CD4-positive, CD25-positive, alpha-beta regulatory T cell (primary cell): ENCODE measurements at places on chromosomes 11 and 22. TPM values are rescaled to one million over a fixed set of nuclear protein-coding genes. Genes with fewer than 3 reads are reported as not detected.

GRCh38 chr22:30918761-30919160, 49.8 kb downstream of the MORC2 start:
- DNase-seq: no peak

MISFA gene
- total RNA-seq: 1.1 TPM

TYR gene
- total RNA-seq: not detected

DNA sequence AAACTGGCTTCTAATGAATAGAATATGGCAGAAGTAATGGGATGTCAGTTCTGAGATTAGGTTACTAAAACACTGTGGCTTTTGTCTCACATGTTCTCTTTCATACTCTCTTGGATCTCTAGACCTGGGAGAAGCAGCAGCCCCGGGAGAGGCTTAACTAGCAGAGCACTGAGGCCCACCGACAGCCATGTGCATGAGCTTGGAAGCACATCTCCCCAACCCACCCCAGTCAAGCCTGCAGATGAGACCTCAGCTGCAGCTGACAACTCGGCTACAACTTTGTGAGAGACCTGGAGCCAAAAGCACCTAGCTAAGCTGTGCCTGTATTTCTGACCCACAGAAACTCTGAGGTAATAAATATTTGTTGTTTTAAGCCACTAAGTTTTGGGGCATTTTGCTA, 100.8 kb downstream of the TRIM29 start:
- DNase-seq: no peak

GRCh38 chr11:69086152-69087132, 37.7 kb downstream of the TPCN2 start:
- DNase-seq: no peak

DNA sequence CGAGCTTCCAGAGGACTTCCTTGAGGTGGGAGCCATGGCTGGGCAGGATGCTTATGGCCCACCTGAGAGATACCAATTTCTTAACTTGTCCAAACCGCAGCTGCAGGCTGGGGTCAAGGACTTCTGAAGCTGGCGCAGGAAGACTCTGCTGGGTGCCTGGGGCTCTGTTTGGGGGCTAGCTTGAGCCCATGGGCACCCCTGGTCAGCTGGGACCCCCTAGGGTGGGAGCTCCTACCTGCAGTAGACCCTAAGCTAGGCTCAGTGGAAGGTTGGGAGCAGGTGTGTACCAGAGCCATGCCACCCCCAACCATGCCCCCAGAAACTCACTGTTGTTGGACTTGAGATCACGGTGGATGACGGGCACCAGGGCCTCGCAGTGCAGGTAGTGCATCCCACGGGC, 1.3 kb downstream of the MAP3K11 start:
- no peak for DNase-seq

OR8D1 gene
- total RNA-seq: not detected

DNA sequence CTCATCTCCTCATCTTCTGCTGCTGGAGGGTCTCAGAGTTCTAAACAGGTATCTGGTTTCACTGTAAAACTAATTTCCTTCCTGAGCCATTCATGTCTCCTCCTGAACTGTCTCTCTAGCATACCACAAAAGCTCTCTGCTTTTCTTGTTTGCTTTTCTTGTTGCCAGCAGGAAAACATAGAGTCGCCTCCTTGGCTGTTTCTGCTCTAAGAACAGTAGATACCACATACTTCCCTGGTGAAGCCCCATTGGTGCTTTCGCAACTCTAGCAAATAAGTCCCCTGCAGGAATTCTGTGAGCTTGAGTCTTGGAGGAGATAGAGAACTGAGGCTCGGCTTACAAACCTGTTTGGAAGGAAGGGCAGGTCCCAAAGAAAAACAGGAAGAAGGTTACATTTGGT, 7.0 kb downstream of the DIXDC1 start:
- DNase-seq: no peak

ANO3 gene
- not detected for total RNA-seq

- no peak for DNase-seq
Observed at GRCh38 chr11:44606472-44606871, 41.0 kb downstream of the CD82 start.
